ENCODE measurements at places on chromosomes 1 and 21.
A peak's percentile ranks its signal among the peaks of the same experiment; 100 is the strongest.

DNA sequence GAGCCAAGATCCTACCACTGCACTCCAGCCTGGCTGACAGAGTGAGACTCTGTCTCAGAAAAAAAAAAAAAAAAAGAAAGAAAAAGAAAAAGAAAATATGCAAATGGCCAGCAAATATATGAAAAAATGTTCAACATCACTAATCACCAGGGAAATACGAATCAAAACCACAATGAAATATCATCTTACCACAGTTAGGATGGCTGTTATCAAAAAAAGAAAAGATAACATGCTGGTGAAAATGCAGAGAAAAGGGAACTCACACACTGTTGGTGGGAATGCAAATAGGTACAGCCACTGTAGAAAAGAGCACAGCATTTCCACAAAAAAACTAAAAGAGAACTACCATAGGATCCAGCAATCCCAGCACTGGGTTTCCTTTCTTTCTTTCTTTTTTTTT, 477.5 kb downstream of the SMYD3 start:
- no peak for DNase-seq

- no peak for DNase-seq
Observed at GRCh38 chr1:85838238-85838637, 130.0 kb upstream of the ZNHIT6 start.

GRCh38 chr1:164735315-164736052, 176.5 kb downstream of the PBX1 start:
- DNase-seq, result no peak

DNA sequence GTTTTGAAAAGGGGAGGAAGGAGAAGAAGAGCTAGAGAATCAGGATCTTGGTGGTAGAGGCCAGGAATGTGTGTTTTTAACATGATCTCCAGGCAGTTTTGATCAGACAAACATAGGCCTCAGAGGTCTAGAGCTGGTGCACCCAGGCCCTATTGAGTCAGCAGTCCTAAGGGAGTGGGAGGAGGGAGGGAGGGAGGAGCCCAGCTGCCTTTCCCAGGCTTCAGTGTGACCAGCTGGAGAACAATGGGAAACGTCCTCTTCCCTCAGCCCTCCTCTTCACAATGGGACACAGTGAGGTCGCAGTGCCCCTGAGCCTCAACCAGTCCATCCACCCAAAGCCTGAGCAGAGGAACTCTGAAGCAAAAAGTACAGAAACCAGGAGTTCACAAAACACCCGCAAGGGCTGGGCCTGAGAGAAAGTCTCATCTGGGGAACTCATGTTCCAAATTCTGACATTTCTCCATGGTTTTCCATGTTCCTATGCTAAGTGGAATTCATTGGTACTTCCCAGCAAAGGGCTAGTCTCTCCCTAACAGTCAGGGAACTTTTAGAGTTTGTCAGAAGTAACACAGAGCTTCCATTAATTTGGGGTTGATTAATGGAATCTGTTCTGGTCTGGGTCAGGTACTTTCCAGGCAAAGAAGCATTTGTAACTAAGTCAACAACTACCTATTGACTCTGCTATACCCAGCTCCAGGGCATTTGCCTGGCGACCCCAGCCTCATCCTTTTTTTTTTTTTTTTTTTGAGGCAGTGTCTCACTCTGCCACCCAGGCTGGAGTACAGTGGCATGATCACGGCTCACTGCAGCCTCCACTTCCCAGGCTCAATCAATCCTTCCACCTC, 37.5 kb downstream of the ELAPOR1 start:
- no peak for DNase-seq

DNA sequence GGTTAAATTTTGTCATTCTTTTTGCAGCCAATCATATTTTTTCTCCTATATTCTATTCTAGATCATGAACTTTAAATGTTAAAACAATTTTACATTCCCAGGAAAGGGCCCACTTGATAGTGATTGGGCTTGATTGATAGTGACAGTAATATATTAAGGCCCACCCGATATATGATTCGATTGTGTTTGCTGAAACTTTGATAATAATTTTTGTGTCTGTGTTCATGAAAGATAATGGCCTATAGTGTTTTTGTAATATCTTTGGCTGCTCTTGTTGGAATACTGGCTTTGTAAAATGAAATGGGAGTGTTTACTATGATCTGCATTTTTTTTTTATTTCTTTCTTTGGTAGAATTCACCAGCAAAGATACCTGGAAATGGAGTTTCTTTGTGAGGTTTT, 100.3 kb downstream of the SCCPDH start:
- DNase-seq, result no peak

- DNase-seq, result no peak
Observed at GRCh38 chr1:23896491-23896890, 16.7 kb downstream of the CNR2 start.

- no peak for DNase-seq
Observed at GRCh38 chr1:232883992-232884661, 66.3 kb upstream of the NTPCR start.

DNA sequence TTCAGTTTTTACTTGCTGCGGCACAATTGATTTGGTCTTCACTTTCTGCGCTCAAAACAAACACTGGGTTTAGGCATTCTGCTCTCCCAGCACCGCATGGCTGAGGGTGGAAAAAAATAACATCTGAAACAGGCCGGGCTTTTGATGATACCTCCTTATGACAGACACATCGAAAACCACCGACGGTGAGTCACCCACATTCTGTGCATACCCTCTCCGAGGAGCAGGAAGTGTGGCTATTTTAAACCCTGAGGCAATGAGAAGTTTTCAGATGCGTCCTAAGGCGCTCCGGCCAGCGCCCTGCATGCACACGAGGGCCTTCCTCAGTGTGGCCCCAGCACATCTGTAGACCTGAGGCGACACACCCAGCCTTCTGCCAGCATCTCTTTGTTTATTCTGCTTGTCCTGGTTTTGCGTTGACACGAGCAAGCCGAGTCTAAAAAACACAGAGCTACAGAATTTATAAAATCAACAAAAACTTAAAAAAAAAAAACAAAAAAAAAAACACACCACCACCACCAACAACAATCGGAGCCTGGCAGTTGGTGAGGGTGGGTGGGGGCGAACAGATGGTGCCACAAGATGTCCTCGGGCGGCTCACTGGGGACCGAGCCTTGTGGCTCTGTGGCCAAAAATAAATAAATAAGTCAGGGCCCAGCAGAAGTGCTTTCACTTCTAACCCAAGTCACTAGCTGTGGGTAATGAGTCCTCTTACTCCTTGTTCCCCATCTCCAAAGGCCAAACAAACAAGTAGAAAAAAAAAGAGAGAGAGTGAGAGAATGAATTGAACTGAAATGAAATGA, 162.6 kb upstream of the IRF2BP2 start:
- peak; percentile 83 for DNase-seq

DNA sequence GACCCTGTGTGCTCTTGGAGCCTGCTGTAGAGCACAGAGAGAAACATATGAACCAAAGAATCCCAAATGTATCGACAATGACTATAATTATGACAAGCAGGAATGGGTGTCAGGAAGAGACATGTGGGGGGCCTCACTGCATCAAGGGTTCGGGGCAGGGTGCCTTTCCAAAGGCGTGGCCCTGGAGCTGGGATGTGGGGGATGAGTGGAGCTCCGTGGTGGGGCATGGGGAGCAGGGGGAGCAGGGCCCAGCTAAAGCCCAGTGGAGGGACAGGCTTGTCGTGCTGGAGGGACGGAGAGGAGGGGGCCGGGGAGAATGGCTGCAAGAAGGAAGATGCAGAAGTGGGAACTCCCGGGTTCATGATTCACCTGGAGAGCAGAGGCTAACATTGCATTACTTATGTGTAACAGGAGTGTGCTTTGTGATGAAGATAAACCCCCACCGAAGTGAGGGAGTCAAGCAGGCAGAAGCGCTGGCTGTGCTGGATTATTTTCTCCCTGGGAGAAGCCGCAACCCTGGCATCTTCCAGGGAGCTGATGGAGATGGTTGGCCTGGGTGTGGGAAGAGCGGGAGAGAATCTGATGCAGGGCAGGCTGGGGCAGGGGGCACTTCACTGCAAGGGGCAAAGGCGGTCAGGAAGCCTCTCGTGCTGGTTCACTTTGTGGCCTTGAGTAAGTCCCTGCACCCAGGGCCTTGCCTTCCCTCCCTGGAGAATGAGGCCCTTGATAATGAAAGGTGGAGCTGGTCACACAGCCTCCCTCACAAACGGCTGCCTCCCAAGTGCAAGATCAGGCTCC, 124.6 kb upstream of the RUNX3 start:
- DNase-seq, result no peak

DNA sequence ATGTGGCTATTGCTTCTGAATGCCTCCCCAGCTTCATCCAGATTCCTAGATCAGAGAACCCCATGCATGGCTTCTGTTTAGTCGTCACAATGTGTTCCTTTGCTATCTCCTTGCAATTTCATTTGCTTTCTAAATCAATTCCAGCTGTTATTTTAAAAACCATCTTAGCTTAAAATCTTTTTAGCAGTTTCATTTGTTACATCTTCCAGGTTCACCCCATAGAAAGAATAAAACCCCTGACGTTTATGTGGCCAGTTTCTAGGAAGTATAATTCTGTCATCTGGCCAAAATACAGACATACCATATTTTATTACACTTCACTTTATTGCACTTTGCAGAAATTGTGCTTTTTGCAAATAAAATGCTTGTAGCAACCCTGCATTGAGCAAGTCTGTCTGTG, 278.4 kb downstream of the PTPRC start:
- DNase-seq, result no peak

GRCh38 chr21:36254106-36254941, 65.7 kb upstream of the MORC3 start:
- DNase-seq, result no peak

- no peak for DNase-seq
Observed at GRCh38 chr1:177142010-177142409, 22.5 kb downstream of the ASTN1 start.

GRCh38 chr1:26797627-26798026, 9.9 kb downstream of the PIGV start:
- no peak for DNase-seq
